Right cardiac atrium (tissue), 5 donors: ENCODE measurements at places on chromosomes 1 and 21. TPM values are rescaled to one million over a fixed set of nuclear protein-coding genes. Genes with fewer than 3 reads are reported as not detected.

DNA sequence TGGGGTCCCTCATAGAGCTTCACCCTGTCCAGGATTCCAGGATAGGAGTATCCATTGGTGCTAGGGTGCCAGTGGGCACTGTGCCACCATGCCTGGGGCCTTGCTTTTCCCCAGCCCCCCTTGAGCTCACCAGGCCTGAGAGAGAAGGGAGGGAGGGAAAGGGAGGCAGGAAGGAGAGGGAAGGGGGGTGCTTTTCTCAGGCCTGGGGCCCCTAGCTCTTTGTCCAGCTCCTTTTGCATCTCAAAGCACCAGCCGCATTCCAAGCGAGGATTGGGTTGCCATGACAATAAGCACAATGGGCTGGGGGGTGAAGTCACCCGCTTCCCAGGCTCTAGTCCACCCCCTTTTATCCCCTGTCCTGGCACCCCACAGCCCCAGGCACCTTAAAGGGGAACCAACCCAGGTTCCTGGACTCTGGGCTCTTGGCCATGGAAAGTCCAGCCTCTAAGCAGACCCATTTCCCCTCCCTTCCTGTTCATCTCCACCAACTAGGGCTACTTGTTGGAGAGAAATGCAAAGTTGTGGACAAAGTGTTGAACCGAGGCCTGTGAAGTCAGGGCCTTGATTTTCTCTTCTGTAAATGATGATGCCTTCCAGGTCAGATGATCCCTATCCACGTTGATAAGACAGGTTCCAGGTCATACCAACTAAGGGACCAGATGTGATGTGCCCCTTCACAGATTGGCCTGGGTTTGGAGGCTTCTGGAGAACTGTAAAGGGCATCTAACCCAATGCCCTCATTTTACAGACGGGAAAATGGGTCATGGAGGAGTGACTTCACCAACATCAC lies 11.4 kb downstream of the THBS3 start:
- DNase-seq: peak; percentile 61

DNA sequence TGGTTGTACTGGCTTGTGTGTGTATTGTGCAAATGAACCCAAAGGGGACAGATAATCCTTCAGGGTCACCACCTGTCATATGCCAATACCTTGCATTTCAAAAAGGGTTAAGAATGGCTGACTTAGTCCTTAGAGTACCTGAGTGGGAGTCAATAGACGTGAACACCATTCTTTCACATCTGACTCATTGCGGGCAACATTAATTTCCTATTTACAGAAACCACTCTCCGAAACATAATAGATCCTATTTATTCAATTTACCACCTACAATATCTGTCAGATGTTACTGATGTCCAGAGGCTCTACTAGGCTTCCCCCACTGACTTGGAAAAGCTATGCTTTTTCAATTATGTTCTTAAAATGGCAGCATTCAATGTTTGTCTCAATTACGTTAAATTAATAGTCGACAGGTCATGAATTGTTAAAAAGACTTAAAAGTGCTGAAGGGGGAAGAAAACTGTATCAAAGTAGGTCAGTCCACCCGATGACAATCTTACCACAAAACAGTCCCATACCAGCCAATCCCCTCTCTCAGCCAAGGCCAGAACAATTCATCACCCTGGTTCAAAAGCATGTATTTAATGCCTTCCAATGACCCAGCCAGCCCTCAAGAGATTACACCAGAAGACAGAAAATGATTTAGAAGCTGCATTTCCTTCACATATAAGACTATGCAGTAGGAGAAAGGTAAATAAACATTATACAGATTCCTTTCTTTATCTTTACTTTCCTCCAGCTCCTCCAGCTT lies 48.6 kb upstream of the PLA2G2C start:
- no peak for DNase-seq

GRCh38 chr1:29444081-29444715 lies 207.9 kb downstream of the PTPRU start:
- no peak for DNase-seq

DNA sequence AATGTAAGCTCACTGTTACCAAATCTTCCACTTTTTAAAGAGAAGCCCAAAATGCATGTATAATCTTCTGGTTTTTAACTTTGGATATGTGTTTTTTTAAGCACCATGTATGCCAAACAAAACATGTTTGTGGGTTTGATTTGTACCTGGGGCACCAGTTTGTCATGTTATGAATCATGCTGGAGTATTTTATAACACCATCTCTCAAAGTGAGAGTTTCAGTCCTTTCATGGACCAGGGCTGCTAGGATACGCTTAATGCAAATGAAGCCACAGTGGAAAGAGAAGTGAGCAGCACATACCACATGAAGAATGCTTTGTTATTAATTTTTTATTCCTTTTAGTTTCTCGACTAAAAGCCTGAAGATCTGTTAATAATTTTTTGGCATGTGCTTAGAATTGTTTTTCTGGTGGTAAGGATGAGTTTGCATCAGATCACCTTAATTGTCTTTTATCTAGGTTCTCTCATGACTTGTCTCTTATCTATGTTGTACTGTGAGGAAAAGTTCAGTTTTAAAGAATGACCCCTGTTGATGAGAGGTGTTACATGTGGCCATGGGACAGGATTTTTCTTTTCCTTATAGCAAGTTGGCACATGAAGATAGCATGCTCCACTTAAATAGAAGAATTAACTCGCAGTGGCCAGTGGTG lies 2.0 kb upstream of the RABGAP1L start:
- no peak for DNase-seq

Gene KRTAP25-1
- total RNA-seq: not detected

Gene LSM10
- 71.2 TPM for total RNA-seq

Gene RGSL1
- total RNA-seq: not detected
